ENCODE measurements at places on chromosomes 7 and 10. TPM values are rescaled to one million over a fixed set of nuclear protein-coding genes. Genes with fewer than 3 reads are reported as not detected.

- DNase-seq: no peak
Observed at GRCh38 chr10:19702215-19702614, 114.0 kb upstream of the PLXDC2 start.

GRCh38 chr7:100093498-100093897 is 4.7 kb downstream of the COPS6 start:
- DNase-seq: no peak

- DNase-seq: no peak
Observed at GRCh38 chr10:116403740-116404250, 23.9 kb upstream of the PNLIPRP3 start.

GRCh38 chr7:88449410-88449809 is 142.7 kb upstream of the STEAP4 start:
- DNase-seq: no peak

- DNase-seq: no peak
Observed at GRCh38 chr10:7277867-7278266, 133.0 kb downstream of the SFMBT2 start.

DNA sequence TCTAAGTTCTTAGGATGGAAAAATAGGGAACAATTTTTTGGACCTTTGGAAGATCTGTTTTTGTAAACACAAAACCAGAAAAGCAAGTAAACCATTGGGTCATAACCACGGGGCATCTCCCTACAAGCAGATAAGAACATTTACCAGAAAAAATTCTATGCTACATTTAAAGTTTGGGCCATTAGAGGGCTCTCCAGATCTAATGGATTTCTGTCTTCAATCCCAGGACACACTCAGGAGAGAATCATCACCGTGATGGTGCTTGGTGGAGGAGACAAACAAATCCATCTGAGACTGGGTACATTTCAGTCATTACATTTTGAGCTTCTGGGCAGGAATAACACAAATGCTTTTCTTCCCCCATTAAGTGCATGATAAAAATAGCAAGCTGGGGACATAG is 178.4 kb upstream of the TARP start:
- no peak for DNase-seq

DNA sequence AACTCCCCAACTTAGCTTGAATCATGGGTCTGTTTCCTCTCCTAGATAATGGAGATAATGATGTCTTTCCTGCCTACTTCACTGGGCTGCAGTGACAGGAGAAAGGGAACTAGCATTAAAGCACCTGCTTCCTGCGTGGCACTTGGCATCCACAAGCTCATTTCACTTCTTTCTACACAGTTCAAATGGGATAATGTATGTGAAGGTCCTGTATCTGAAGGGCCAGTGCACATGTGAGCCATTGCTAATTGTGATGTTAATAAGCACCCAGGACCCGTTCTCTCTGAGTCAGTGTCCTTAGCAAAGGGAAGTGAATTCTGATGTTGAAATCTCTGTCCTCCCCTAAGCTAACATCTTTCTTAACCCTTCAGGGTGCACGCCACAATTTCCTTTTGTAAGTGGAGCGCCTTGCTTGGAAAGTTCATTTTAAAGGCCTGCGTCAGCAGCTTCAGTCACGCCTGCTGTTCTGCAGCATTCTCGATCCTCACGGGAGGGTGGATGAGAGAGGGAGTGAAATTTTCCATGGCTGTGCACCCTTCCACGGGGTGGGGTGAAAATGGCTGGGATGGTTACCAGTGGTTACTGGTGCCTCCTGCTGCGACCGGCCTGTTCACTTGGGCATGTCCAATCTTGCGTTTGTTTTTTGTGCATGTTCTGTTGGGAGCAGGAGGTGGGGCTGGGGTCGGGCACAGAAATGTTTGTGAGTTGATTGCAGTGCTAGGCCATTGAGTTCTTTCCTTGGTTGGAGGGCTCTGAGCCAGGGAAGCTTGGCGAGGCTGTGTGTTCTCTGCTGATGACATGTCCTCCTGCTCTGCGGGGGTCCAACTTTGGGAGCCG is 59.2 kb downstream of the HK1 start:
- DNase-seq: peak; percentile 84

GRCh38 chr7:36985316-36985715 is 261.0 kb upstream of the AOAH start:
- no peak for DNase-seq

CXCL12 gene
- total RNA-seq: 117 TPM

AKR1C1 gene
- total RNA-seq: 31.4 TPM

HACD1 gene
- total RNA-seq: 139 TPM

GRCh38 chr10:112735041-112735695 is 214.9 kb upstream of the TCF7L2 start:
- no peak for DNase-seq

TAF6 gene
- total RNA-seq: 35.8 TPM

CDC14C gene
- total RNA-seq: not detected

CRHR2 gene
- total RNA-seq: 0.24 TPM

GRCh38 chr10:69901628-69902505 is 100.2 kb downstream of the COL13A1 start:
- DNase-seq: no peak

DNA sequence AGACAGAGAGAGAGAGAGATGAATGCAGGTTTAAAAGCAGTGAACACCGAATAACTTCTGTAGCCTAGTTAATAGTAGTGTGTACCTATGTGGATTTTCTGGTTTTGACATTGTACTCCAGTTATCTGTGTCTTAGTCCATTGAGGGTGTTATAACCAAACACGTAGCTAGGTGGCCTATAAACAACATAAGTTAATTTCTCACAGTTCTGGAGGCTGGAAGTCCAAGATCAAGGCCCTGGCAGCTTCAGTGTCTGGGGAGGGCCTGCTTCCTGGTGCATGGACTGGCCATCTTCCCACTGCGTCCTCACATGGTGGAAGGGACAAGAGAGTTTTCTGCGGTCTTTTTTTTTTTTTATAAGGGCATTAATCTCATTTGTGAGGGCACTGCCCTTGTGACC is 23.5 kb downstream of the AOC1 start:
- no peak for DNase-seq

GRCh38 chr7:88599528-88599927 is 160.0 kb upstream of the ZNF804B start:
- no peak for DNase-seq

MKX gene
- not detected for total RNA-seq

- DNase-seq: no peak
Observed at GRCh38 chr7:112272921-112273561, 66.5 kb downstream of the ZNF277 start.

DNA sequence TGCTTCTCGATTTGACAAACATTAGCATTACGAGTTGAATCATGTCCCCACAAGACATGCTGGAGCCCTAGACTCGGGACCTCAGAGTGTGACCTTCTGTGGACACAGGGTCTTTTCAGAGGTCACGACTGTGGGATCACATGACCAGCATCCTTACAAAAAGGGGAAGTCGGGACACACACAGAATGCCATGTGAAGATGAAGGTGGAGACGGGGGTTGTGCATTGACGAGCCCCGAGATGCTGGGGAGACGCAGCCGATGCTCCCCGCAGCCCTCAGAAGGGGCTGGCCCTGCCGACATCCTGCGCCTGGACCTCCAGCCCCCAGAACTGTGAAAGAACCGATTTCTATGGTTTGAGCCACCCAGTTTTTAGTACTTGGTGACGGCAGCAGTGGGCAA is 7.5 kb downstream of the ZFAND2A start:
- no peak for DNase-seq

- DNase-seq: peak; percentile 51
Observed at GRCh38 chr7:91800389-91800788, 80.1 kb downstream of the MTERF1 start.

GRCh38 chr10:26481914-26482550 is 43.9 kb downstream of the APBB1IP start:
- DNase-seq: no peak

CUEDC2 gene
- total RNA-seq: 73.8 TPM

WEE2 gene
- total RNA-seq: not detected

DNA sequence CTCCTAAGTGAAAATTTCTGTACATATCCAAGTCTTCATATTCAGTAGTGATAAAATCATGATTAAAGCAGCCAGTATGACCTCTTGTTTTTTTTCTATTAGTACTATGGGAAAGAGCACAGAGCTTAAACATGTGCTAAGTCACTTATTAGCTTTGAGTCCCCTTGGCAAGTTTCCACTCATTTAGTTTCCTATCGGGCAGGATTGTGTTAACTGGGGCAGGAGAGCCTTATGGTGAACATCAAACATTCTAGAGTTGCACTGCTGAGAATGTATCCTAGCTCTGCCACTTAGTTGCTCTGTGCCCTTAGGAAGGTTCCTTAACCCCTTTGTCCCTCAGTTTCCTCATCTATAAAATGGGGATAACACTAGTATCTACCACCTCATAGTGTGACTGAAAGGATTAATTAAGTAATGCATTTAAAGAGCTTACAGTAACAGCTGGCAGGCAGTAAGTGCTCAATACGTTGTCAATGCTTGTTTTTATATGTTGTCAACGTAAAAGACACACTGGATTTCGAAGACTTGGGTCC is 117.6 kb downstream of the DOCK4 start:
- DNase-seq: no peak

- no peak for DNase-seq
Observed at GRCh38 chr10:124955243-124955642, 13.3 kb downstream of the ZRANB1 start.

CDHR1 gene
- 0.32 TPM for total RNA-seq

DNA sequence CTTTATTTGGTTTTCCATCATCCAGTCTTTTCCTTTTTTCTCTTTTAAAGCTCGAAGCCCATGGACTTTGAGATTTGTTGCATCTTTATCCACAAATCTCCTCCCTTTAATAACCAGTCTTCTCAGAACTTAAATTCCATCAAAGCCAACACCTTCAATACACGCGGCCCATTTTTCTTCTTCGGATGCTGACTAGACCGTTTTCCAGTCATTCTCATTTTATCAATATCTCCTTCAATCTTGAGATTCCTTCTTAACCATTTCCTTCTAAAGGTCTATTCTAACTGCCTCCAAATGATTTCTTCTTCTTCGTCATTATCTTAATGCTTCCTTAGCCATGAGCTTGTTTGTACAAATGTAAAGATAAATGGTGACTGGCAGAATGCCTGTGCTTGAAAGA is 173.5 kb downstream of the BAMBI start:
- DNase-seq: no peak

DNA sequence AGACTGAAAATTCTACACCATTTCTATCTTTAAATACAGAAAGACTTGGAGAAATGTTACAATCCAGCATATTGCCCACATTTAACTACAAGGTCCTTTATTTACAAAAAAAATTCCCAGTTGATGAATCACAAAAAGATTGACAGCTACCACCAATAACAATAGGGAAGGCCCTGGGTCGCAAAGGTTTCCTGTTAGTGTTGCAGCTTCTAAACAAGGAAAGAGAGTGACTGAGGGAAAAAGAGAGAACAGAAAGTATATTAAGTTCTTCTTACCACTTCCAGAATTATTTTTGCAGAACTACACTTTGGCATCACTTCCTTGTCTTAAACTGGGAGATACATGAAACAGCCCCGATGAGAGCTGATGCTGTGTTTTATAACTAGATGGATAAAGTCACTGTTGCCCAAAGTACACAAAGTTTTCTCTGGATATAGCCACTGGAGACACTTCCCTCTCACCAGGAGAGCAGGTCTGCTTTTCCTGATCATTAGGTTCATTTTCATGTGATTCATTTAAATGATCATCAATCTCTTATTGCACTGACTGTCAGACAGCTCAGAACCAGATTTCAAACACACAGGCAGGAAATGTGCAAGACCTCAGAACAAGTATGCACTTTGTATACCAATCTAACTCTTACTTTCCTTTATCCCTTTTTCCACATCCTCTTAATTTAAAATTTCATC is 57.0 kb downstream of the SHTN1 start:
- DNase-seq: no peak

OR6V1 gene
- not detected for total RNA-seq

- no peak for DNase-seq
Observed at GRCh38 chr7:107594961-107595737, 15.1 kb downstream of the BCAP29 start.

DNA sequence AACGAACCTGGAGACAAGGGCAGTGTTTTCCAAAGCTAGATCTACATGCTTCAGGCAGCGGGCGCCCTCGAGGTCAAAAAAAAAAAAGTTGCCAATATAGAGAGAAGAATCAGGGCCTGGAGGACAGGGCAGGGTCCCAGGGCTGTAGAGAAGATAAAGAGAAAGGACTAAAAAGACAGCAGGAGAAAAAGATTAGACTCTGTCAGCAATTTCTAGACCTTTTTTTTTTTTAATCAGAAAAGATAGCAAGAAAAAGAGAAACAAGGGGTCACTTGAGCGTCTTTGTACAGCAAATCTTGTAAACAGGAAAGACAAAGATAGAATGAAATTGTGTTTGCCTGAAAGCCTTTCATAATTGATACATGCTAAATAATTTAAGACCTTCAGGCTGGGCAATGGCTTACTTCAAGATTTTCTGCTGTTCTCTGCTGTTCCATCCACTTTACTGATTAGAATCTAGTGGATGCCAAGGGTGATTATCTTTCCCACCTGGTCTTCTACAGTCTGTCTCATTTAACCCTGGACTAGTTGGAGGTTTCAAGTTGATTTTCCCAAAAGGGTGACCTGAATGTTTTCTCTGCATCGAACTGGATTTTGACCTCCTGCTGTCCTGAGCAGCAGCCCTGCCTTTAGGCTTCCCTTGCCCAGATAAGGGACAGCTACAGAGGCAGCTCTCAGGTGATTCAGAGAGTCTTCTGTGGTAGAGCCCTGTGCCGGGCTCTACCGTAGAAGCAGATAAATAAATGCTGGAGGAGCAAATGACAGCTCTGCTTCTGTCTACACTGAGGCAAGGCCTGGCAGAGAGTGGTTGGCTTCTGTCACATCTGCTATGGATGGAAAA is 5.1 kb downstream of the LMOD2 start:
- no peak for DNase-seq

GRCh38 chr10:83252596-83252995 is 886.7 kb upstream of the GHITM start:
- no peak for DNase-seq

GRCh38 chr7:2665359-2665791 is 22.6 kb upstream of the AMZ1 start:
- DNase-seq: no peak

GRCh38 chr10:49285232-49285631 is 13.7 kb upstream of the C10orf71 start:
- DNase-seq: no peak

VSIR gene
- total RNA-seq: 116 TPM

POLR2J2 gene
- total RNA-seq: 1.7 TPM

IDI2 gene
- total RNA-seq: 0.16 TPM

GRCh38 chr10:50470345-50470744 is 153.4 kb downstream of the SGMS1 start:
- no peak for DNase-seq

DNA sequence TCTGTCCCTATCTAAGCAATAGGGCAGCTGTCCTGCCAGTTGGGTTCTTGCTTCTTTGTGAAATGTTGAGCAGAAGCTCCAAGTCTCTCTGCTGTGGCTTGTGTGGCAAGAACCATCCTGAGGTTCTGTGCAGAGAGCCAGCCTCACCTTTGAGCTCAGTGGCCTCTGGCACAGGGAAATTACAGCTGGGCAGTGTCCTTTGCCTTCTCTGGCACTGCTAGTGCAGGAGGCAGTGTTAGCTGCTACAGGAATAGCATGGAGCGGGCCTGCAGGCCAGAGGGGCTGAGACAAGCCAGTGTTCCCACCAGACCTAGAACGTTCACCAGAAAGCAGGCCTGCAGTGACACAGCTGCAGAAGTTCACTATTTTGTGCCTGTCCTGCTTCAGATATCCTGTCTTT is 1.8 kb downstream of the PRXL2A start:
- peak; percentile 56 for DNase-seq
